ENCODE measurements at places on chromosomes 11 and 22. TPM values are rescaled to one million over a fixed set of nuclear protein-coding genes. Genes with fewer than 3 reads are reported as not detected.

The SLC17A6 gene
- total RNA-seq = not detected

The GGTLC2 gene
- total RNA-seq = not detected

The FDX1 gene
- total RNA-seq = 27.5 TPM

The NXPE4 gene
- total RNA-seq = not detected

The NRXN2 gene
- 0.85 TPM for total RNA-seq

The EXPH5 gene
- total RNA-seq = 2.8 TPM

The ADM2 gene
- 0.08 TPM for total RNA-seq

The ACRV1 gene
- not detected for total RNA-seq

The RIMBP3C gene
- total RNA-seq = 0.04 TPM

All from right atrium auricular region (tissue), 2 donors.